ENCODE measurements at places on chromosomes 11 and 22.

GRCh38 chr22:22590136-22590891 lies 31.2 kb upstream of the PRAME start:
- DNase-seq: no peak

GRCh38 chr22:38841211-38841610 lies 2.6 kb downstream of the NPTXR start:
- DNase-seq: no peak

- DNase-seq: peak; percentile 51
These were observed 12.1 kb downstream of the GATD1 start for GRCh38 chr11:765025-765801.

DNA sequence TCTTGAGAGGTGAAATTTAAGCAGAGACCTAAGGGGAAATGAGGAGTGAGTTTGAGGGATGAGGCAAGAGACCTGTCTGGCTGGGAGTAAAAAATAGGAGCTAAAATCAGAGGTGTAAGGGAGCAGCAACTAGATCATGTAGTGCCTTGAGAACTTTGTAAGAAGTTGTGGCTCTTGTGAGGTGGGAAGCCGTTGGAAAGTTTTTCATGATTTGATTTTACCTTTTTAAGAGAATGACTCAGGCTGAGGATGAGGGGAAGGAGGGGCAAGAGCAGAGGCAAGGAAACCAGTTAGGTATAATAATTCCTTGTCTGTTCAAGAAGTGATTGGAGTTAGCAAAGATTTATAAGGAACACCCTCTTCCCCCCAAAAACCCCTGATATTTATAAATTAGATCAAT lies 25.8 kb downstream of the QSER1 start:
- no peak for DNase-seq

GRCh38 chr11:19404787-19405186 lies 164.0 kb upstream of the E2F8 start:
- no peak for DNase-seq

DNA sequence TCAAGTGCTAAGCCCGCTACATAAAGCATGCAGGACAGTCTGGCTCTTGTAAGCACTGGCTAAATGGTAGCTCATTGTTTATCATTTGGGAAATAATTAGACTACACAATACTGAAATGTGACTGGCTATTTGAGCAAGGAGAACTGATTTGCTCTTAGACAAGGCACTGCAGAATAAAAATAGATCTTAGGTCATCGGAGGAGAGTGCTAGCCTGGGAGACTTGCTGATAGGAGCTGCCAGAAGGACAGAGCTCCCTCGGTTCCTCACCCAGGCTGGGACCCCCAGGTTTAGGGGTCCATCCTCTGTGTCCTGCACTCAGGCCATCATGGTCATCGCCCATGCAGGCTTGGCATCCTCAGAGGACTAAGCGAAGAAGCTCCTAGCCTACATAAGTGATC lies 184.4 kb upstream of the NCAM1 start:
- no peak for DNase-seq

GRCh38 chr11:108224911-108225786 lies 2.3 kb downstream of the ATM start:
- no peak for DNase-seq

DNA sequence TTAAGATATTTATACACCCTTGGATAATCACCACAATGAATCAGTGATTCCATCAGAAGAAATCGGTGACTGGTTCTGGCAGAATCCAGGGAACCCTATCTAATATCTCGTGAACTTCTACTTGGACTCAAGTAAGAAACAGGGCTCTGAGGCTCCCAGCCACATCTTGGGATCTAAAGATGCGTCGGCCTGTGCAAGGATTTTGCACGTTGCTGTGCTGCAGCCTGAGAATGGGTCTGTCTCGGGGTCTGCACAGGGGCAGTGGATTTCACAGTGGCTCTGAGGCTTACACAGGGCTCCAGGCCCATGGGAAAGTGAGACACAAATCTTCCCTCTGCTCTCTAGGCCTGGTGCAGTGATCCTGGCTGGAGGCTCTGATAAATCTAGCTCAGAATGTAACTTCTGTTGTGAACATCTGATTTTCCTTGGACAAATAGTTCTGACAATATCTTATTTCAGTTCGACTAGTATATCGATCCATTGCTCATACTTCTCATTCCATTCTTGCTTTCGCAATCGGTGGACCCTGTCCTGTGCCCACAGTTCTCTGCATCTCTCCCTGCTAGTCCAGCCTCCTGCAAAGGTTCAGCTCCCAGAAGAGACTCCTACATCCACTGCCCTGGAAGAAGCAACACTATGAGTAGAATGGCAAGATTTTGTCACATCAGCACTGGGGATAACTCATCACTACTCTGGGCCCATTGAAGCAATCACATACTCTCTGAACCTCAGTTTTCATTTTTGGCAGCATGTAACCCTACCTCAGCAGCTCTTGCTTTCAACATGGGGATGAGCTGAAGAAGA lies 105.5 kb upstream of the TOP3B start:
- no peak for DNase-seq

DNA sequence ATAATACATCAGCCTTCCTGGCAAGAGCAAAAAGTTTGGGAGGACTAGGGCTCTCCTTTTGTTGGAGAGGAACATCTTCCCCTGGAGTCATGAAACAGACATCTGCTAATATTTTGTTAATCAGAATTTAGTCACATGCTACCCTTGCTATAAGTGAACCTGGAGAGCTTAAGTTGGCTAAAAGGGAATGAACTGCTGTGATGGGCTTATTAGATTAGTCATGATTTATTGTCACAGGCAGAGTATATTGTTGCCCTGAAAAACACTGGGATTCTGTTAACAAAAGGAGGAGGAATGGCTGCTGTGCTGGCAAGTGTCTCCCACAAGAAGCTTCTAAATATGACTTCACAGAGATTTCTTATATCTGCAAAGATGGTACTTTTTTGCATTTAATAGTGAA lies 16.0 kb downstream of the TCP11L1 start:
- DNase-seq: no peak

DNA sequence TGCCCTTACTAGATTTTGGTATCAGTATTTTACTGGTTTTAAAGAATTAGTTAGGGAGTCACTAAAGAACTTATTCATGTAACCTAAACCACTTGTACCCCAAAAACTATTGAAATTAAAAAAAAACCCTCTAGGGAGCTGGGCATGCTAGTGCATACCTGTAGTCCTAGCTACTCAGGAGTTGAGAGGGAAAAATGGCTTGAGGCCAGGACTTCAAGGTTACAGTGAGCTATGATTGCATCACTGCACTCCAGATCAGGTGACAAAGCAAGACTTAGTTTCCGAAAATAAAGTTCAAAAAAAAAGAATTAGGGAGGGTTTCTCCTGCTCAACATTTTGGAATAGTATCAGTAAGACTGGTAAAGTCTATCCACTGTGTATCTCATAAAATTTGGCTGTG lies 364.4 kb upstream of the LUZP2 start:
- no peak for DNase-seq

GRCh38 chr11:12061851-12062560 lies 48.4 kb upstream of the MICAL2 start:
- DNase-seq: no peak

DNA sequence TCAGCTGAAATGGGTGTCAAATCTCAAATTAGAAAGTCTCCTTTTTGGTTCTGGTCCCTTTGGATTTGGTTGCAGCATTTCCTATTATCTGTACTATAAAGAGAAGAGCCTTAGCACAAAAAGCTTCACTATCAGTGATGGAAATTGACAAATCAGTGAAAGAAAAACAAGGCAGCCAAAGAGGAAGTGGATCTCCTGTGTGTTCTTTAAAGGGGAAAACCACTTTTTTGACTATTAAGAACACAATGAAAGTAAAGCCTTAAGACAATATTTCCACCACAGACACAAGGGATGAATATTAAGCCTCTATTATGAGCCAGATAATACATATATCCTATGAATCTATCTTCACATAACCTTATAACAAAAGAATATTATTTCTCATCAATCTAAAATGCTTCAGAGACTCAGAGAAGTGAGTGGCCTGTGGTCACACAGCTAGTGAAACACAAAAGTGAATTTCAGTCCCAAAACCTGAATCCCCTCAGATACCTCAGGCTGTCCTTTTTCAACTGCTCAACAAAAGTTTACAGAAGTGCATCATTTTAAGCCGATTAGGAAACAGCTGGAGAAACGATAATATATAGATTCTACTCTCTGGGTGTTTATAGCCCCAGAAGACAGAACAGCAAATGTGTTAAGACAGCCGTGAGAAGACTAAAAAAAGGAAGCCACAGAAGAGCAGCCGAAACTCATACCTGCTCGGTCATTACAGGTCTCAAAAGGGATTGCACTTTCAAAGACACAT lies 24.4 kb upstream of the FSHB start:
- no peak for DNase-seq

GRCh38 chr11:32396331-32396730 lies 39.0 kb downstream of the WT1 start:
- no peak for DNase-seq

DNA sequence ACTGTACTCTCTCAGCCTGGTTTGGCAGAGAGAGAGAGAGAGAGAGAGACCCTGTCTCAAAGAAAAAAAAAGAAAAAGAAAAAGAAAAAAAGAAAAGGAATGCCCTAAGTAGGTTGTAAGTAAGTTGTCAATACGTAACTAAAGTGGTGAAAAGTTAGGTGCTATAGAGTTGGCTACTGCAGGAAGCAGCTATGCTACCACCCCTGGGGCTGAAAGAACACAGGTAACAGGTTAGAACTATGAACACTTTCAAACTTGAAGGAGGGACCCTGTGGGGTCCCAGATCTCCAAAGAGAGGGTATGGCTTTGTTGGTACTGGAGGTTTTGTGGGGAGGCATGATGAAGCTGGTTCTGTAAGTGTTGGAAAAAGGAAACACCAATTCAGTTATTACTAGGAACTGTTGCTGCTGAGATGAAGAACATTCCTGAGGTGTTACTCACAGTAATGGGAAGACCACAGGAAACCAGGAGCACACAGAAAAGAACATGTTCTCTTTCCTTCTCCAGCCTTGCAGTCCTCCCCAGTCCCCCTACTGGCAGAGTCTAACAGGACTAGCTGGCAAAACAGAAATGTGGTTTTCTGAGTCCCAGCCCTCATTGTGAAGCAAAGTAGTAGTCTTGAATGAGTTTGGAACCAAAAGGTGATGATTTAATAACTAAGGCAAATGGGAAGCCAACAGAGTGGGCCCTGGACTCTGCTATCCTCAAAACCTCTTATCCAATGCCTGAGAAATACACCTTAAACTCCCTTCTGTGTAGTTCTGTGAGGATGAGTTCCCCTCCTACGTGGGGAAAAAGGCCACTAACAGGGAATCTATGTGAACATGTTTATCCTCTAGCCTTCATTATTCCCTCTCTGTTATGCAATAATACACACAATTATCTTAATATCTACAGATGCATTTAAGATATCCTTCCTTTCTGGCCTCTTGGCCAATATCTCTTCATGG lies 427.0 kb upstream of the DDI1 start:
- DNase-seq: no peak

- DNase-seq: no peak
These were observed 45.7 kb upstream of the TP53AIP1 start for GRCh38 chr11:128988242-128988970.

GRCh38 chr11:115170133-115170815 lies 333.9 kb downstream of the CADM1 start:
- DNase-seq: no peak

DNA sequence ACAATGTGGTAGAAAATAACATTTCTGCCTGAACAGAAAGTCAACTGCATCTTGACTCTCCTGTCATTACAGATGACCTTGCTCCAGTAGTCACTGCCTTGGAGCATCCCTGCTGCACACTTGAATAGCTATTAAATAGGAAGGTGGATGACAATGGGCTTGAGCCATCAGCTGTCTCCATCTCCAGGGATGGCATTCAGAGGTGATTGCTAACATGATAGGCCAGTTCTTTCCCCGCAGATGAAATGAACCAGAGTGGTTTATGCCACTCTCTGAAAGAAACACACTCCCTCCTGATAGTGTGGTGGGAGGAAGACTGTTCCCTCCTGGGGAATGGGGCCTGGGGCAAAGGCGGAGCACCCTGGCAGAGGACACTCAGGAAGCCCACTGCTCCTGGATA lies 57.1 kb upstream of the OLFML1 start:
- DNase-seq: no peak

- no peak for DNase-seq
These were observed 47.1 kb upstream of the SYT13 start for GRCh38 chr11:45333001-45333971.

All from stimulated activated CD8-positive, alpha-beta memory T cell treated with anti-CD3 and anti-CD28 coated beads, Interleukin-2, amount 100 ng/mL, for 1 hour (primary cell).